ENCODE measurements at places on chromosomes 12 and 14. TPM values are rescaled to one million over a fixed set of nuclear protein-coding genes. Genes with fewer than 3 reads are reported as not detected.

The ANG gene
- total RNA-seq = 0.32 TPM

The LYSET gene
- total RNA-seq = 35.7 TPM

GRCh38 chr12:68450947-68451260, 118.7 kb upstream of the MDM1 start:
- DNase-seq = no peak
- H3K27ac ChIP-seq = no peak overlapping the region
- no peaks in the 10 kb centered on the region for H3K4me1 ChIP-seq
- no peaks in the 10 kb centered on the region for H3K27me3 ChIP-seq
- no peak overlapping the region for H3K4me3 ChIP-seq

GRCh38 chr14:96481731-96482314, 20.4 kb upstream of the PAPOLA start:
- H3K27ac ChIP-seq = no peak overlapping the region
- no peaks in the 10 kb centered on the region for H3K27me3 ChIP-seq
- no peak for DNase-seq
- H3K4me3 ChIP-seq = no peak overlapping the region
- no peaks in the 10 kb centered on the region for H3K36me3 ChIP-seq

GRCh38 chr14:76502638-76503037, 126.7 kb downstream of the ESRRB start:
- no peaks in the 10 kb centered on the region for H3K36me3 ChIP-seq
- no peak overlapping the region for H3K4me3 ChIP-seq
- H3K4me1 ChIP-seq = peaks cover 11% of the 10 kb centered on the region
- no peak for DNase-seq
- no peaks in the 10 kb centered on the region for H3K27me3 ChIP-seq
- no peak overlapping the region for H3K27ac ChIP-seq

Measured in Karpas-422 (cell line).